ENCODE measurements at places on chromosomes 7 and 10. TPM values are rescaled to one million over a fixed set of nuclear protein-coding genes. Genes with fewer than 3 reads are reported as not detected.

The OR2A5 gene
- total RNA-seq, result not detected

The FAM25G gene
- not detected for total RNA-seq

DNA sequence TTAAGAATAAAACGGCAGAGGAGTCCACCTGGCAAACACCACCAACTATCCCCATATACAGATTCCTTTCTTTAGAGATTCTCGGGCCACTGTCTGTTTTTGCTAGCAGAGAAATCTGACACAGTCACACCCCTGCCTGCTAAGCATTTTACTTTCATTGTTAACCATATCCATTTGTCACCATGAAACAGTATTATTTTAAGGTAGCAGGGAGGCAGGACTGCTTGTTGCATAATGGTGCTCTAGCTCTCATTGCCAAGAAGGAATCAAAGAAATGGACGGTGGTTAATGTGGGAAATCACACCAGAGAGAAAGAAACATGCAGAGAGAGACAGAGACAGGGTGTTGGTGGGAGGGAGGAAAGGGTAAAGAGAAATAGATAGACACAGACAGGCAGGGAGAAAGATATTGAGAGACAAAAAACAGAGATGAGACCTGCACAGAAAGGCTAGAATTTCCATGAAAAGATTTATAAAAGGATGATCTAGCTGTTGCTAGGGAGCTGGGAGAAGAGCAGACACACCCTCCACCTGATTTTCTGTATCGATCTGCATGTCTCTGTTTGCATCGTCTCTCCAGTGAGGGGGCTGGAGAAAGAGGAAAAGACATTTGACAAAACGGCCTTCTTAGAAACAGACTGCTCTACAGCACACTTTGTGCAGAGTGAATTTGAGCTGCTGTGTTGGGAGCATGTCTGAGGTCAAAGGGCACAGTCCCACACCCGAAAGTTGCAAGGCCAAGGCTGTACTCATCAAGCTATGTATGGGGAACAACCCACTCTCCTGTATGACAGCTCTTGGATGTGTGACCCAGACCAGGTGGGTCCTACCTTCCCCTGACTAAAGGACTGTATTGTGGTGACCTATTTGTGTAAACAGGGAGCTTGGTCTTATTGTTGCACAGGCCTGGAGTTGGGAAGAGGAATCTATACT is 303.1 kb downstream of the FZD1 start:
- H3K36me3 ChIP-seq, result no peaks in the 10 kb centered on the region
- no peaks in the 10 kb centered on the region for H3K4me1 ChIP-seq
- H3K27me3 ChIP-seq, result no peaks in the 10 kb centered on the region
- no peak overlapping the region for H3K4me3 ChIP-seq
- H3K27ac ChIP-seq, result no peak overlapping the region

- DNase-seq, result no peak
- no peak overlapping the region for H3K27ac ChIP-seq
- H3K36me3 ChIP-seq, result no peaks in the 10 kb centered on the region
- H3K4me3 ChIP-seq, result no peak overlapping the region
Observed at GRCh38 chr10:94858005-94858404, 80.5 kb upstream of the CYP2C9 start.

GRCh38 chr7:73429622-73430505 is 3.7 kb upstream of the FZD9 start:
- no peak for DNase-seq
- H3K27ac ChIP-seq, result no peak overlapping the region
- no peaks in the 10 kb centered on the region for H3K36me3 ChIP-seq
- peaks cover 7% of the 10 kb centered on the region for H3K27me3 ChIP-seq
- peaks cover 2% of the 10 kb centered on the region for H3K4me1 ChIP-seq
- no peak overlapping the region for H3K4me3 ChIP-seq

DNA sequence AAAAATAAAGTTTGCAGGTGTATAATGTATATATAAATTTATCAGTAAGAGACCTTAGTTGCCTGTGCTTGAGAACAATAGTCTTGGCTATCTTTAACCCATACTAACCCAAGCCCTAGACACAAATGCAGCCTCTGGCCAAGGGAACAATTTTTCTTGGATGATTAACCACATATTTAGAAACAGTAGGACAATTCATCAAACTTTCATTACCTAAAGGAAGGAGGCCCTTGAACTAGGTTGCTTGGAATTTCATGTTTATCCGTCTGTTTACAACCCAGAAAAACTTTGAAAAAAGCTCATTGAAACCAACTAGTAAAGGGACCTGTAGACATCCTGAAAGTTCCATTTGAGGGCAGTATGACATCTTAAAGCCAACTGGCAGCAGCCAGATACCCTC is 8.9 kb upstream of the ERLIN1 start:
- H3K36me3 ChIP-seq, result peaks cover 48% of the 10 kb centered on the region
- no peak for DNase-seq
- H3K4me3 ChIP-seq, result no peak overlapping the region
- H3K4me1 ChIP-seq, result peaks cover 11% of the 10 kb centered on the region

DNA sequence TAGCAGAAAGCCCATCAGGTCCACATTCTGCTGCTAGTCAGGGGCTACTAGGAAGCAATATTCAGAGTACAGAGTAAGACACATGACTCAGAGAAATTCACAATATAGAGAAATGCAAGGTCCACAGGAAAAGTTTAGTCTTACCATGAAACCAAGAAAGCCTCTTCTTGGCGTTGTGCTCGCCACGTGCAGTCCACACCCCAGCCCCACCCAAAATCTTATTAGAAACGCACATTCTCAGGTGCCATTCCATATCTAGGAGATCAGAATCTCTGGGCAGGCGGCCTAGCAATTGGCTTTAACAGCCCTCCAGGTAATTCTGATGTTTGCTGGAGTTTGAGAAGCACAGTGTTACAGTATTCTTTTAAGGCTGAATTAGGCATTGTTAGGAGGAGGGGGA is 15.8 kb upstream of the SAR1A start:
- H3K27me3 ChIP-seq, result peaks cover 14% of the 10 kb centered on the region
- DNase-seq, result no peak
- H3K4me1 ChIP-seq, result peaks cover 6% of the 10 kb centered on the region
- H3K27ac ChIP-seq, result no peak overlapping the region
- no peak overlapping the region for H3K4me3 ChIP-seq

GRCh38 chr7:84390845-84391244 is 196.3 kb upstream of the SEMA3A start:
- H3K4me3 ChIP-seq, result no peak overlapping the region
- no peaks in the 10 kb centered on the region for H3K4me1 ChIP-seq
- H3K36me3 ChIP-seq, result no peaks in the 10 kb centered on the region
- no peaks in the 10 kb centered on the region for H3K27me3 ChIP-seq
- no peak overlapping the region for H3K27ac ChIP-seq

- H3K27ac ChIP-seq, result no peak overlapping the region
- DNase-seq, result no peak
- H3K36me3 ChIP-seq, result no peaks in the 10 kb centered on the region
- H3K27me3 ChIP-seq, result no peaks in the 10 kb centered on the region
- H3K4me3 ChIP-seq, result no peak overlapping the region
Observed at GRCh38 chr7:158037211-158037610, 550.4 kb downstream of the PTPRN2 start.

DNA sequence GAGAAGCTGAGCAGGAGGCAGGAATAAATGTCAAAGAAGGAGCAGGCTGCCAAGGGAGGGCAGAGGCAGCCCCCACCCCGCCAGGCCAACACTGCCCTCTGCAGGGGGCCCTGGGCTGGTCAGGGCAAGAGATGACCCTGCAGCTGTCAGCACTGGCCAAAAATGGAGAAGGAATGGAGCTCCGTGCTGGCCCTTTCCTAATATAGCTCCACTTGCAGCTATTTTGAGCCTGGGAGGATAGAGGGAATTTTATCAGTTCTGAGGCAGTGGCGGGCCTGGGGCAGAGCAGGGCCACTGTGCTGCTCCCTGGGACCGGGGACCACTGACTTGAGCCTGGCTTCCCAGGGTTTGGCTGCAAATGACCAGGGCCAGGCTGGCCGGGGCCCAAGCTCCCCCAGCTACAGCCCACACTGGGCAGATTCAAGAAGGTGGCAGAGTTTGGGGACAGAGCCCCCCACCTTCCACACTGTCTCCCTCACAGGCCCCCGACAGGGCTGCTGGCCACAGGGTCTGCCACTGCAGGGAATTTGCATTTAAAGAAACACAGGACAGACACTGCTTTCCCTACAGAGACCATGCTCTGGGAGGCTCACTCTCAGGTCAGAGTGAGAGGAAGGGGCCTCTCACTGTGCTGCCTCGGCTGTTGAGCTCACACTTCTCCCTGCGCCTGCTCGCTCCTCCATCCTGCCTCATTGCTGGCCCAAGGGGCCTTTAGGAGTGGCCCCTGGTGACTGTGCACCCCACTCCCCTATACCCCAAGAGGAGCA is 16.2 kb downstream of the LDB3 start:
- H3K36me3 ChIP-seq, result no peaks in the 10 kb centered on the region
- H3K4me3 ChIP-seq, result no peak overlapping the region
- no peak for DNase-seq
- peaks cover 7% of the 10 kb centered on the region for H3K27me3 ChIP-seq
- no peak overlapping the region for H3K27ac ChIP-seq

DNA sequence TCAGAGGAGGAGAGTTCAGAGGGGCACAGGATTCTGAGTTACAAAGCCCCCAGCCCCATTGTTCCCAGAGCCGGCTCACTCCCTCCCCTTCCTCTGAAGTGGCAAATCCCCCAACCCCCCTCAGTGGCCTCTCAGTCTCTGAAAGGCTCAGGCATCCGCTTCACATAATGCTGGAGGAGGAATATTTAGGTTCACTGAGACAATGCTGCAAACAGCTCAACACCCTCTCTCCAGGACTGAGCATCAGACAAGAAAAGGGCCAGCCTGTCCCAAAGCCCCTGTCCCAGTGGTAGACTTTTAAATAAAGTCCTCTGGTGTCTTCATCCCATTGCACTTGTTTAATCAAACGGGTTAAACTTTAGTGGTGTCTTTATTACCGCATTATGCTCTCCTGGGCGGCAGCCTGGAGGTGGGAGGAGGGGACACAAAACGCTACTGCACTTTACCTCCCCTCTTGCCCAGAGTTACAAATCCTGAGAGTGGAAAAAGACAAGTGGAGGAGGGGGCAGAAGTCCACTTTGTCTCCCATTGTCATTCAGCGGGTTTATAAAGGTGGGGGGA is 257.9 kb downstream of the FGFR2 start:
- H3K36me3 ChIP-seq, result peaks cover 2% of the 10 kb centered on the region
- H3K4me3 ChIP-seq, result no peak overlapping the region
- H3K27me3 ChIP-seq, result no peaks in the 10 kb centered on the region

- H3K4me3 ChIP-seq, result no peak overlapping the region
- no peak for DNase-seq
- H3K4me1 ChIP-seq, result peaks cover 2% of the 10 kb centered on the region
Observed at GRCh38 chr7:105230486-105230885, 158.2 kb downstream of the SRPK2 start.

GRCh38 chr7:115491744-115492380 is 538.7 kb downstream of the TFEC start:
- no peak overlapping the region for H3K27ac ChIP-seq
- H3K27me3 ChIP-seq, result no peaks in the 10 kb centered on the region
- no peaks in the 10 kb centered on the region for H3K36me3 ChIP-seq
- DNase-seq, result no peak
- H3K4me3 ChIP-seq, result no peak overlapping the region

DNA sequence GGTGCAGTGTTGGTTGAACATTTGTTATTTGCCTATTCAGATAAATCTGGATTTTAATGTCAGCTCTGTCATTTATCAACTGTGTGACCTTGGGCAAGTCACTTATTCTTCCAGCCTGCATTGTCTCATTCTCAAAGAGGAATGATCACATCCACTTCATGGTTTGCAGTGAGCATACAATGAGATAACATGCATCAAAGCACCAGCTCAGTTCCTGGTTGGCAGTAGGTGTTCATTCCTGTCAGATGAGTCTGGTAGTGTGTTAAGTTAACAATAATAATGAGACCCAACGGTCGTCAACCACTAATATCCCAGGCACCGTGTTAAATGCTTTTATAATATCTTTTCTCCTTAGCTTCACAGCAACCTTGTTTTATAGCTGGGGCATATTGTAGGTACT is 137.3 kb downstream of the SORCS3 start:
- no peak overlapping the region for H3K27ac ChIP-seq
- H3K4me1 ChIP-seq, result no peaks in the 10 kb centered on the region
- H3K27me3 ChIP-seq, result no peaks in the 10 kb centered on the region
- H3K4me3 ChIP-seq, result no peak overlapping the region
- H3K36me3 ChIP-seq, result no peaks in the 10 kb centered on the region
- no peak for DNase-seq

Measured in activated CD8-positive, alpha-beta memory T cell treated with anti-CD3 and anti-CD28 coated beads, Interleukin-2, amount 10 ng/mL, durations not matched to agents 7 days and 5 days (primary cell).